ELR (cell line): ENCODE measurements at places on chromosomes 7 and 10.

GRCh38 chr10:106830471-106830870 is 334.0 kb downstream of the SORCS1 start:
- DNase-seq, result no peak

DNA sequence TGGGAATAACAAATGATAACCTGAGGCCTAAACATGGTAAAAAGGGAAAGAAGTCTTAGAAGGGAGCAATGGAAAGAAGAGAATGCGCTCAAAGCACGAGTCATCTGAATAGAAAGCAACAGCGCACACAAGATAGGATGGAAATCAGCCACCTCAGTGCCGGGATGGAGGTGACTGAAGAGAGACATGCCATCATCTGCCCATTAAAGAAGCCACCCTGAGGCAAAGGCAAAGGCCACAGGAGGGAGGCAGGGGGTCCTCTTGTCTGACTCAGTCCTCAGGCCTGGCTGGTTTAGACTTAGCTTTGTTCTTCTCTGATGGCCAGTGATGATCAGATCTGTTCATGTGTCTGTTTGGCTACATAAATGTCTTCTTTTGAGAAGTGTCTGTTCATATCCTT is 180.6 kb downstream of the CHCHD3 start:
- DNase-seq, result no peak

DNA sequence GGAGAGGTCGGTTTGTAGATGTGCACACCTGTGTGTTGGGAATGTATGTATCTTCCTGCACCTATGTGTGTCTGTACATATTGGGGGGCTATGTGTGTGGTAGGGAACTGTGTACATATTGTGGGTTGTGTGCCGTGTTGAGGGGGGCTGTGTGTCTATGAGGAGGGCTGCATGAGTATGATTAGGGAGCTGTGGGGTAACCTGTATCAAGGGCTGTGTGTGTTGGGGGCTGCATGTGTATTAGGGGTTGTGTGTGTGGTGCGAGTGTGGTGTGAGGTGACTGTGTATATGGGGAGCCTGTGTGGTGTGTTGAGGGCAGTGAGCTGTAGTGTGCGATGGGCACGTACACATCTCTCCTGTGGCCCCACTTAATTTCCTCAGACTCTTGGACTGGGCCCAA is 22.2 kb upstream of the PAX2 start:
- DNase-seq, result no peak

GRCh38 chr7:158009886-158010285 is 577.7 kb downstream of the PTPRN2 start:
- no peak for DNase-seq

- no peak for DNase-seq
Observed at GRCh38 chr7:106464651-106465050, 179.9 kb upstream of the NAMPT start.
